CD4-positive, alpha-beta memory T cell (primary cell): ENCODE measurements at places on chromosomes 1 and 21.

DNA sequence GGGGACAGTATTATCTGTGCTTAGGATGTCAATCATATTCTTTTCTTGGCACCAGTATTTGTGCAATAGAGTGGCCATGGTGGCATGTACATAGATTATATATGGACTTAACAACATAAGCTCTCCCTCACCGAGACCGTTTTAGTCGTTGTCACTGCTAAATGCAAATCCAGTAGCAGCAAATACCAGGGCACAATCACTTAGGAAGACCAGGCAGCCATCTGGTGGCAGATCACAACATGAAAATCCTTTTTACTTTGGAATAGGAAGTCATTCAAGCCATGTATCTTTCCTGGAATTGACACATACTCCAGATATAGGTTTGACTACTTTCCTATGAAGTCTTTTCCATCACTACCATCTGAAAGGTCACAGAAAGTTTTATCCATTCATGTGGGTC lies 53.2 kb upstream of the C1orf87 start:
- no peak for DNase-seq

DNA sequence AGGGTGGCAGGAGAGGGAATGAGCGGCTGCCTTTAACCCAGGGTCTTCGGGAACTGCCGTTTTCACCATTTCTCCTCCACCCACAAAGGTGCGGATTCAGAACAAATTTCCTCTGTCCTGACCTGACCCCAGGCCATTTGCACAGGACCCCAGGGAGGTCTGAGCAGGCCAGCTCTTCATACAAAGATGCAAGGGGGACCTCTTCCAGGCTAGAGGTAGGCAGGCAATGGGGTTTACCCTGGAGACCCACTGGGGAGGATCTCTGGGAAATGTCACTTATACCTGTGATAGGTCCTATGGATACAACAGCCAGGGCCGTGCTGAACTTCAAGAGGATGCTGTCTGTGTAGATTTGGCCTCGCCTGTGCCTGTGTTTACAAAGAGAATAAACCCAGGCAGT lies 89.7 kb upstream of the VAMP3 start:
- no peak for DNase-seq

- no peak for DNase-seq
Measured at GRCh38 chr1:199646761-199647160, 380.7 kb upstream of the NR5A2 start.

DNA sequence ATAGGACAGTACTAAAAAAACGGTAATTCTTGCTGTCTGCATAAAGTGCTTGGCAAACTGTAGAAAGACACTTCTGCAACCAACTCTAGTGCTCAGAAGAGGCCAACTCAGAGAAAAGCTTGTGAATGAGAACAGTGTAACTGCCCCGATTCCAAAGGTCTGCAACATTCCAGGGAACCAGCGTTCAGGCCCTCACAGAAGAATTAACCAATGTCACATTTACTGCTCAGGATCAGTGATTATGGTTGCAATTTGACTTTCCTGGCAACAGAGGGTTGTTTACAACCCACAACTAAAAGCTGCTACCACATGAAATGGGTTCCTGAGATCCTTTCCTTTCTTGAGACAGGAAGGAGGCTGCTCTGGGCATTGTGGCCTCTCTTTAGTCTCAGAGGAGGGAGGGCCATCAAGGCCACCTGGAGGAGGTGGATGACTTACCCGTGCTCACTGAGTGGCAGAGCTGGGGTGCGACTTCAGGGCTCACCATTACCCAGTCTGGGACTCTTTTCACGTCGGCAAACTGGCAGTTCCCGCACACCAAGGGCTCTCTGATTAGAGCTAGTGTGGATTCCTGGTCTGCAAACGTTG lies 15.3 kb downstream of the SRSF4 start:
- DNase-seq: no peak

GRCh38 chr1:27525296-27526272 lies 35.6 kb upstream of the WASF2 start:
- peak; percentile 42 for DNase-seq
